ENCODE measurements at places on chromosomes 2 and 18.
A peak's percentile ranks its signal among the peaks of the same experiment; 100 is the strongest.

GRCh38 chr18:79305911-79306310 is 89.8 kb upstream of the NFATC1 start:
- ATAC-seq: no peak

DNA sequence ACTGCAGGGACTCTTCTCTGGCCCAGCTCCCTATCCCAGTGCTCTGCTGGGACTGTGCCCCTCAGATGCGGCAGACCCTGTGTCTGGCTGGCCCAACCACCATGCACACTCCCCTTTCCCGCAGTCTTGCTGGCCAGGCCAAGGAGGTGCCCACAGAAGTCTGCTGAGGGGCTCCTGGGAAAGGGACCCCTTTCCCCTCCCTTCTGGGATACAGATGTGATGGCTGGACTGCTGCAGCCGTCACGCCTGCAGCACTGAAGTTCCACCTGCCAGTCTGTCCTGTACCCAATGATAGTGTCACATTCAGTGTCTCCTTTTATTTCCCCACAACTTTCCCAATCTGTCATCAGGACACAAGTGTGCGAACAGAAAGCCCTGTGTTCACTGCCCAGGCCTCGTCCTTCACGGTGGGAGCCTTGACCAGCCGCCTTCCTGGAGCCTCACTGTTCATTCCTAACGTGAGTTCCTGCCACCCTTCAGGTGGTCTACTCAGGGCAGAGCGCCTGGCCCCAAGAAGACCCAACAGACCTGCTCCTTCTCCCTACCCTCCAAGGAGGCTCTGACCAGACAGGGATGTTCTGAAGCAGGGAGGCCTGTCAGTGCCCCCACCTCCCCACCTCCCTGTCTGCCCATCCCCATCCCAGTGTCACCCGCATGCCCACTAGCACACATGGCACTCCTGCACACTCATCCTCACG is 47.1 kb downstream of the ANKMY1 start:
- no peak for ATAC-seq

- ATAC-seq: no peak
These were observed 207.5 kb downstream of the LRRTM4 start for GRCh38 chr2:77314721-77315120.

- no peak for ATAC-seq
These were observed 64.5 kb downstream of the SLC4A5 start for GRCh38 chr2:74278694-74279093.

GRCh38 chr2:227816507-227817294 is 3.1 kb downstream of the CCL20 start:
- ATAC-seq: peak; percentile 9

DNA sequence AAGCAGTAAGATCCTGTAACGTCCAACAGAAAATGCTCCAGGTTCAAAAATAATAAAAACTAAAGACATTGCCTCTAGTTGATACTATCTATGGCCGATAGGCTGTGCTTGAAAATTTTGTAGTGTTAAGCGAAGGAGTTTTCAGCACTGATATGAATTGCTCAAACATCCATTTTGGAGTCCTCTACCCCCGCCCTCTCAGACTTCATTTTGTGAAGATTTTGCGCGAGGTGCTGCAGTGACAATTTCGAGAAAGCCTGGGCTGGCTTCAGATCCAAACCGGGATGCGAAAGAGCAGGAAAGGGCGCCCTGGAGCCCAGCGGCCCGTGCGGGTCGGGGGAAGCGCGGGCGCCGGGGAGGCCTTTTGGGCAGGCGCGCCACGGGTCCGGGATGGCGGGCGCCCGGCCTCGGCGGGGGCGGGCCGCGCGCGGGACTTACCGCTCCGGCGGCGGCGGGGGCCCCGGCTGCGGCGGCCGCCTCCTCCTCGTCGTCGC is 1.8 kb downstream of the SP3 start:
- ATAC-seq: peak; percentile 30

GRCh38 chr2:102704531-102704930 is 57.3 kb upstream of the TMEM182 start:
- ATAC-seq: no peak

GRCh38 chr2:209368914-209369313 is 54.9 kb upstream of the MAP2 start:
- peak; percentile 61 for ATAC-seq

- ATAC-seq: no peak
These were observed 67.4 kb downstream of the TNP1 start for GRCh38 chr2:216792222-216793021.

GRCh38 chr2:182280118-182280517 is 146.7 kb downstream of the PDE1A start:
- no peak for ATAC-seq

DNA sequence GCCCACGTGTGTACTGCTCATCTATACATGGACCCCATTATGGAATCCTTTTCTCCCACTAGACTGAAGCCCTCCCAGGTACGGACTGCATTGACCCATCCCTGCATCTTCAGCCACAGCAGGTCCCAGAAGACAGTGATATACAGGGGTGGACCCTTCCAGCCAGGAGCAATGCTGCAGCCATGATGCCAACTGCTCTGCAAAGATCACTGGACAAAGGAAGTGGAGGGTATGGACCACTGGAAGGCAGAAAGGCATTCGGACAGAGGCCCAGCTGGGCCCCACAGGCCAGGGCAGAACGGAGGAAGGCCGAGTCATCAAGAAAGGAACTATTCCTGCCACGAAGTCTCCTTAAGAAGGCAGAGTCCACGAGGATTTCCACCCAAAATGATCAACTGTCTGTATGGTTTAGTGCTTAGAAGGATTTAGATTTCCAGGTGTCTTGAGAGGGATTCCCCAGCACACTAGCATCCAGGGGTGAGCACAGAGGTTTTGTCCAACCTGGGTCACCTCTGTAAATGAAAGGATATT is 93.4 kb downstream of the TWIST2 start:
- no peak for ATAC-seq

GRCh38 chr2:198408171-198408570 is 603.8 kb downstream of the PLCL1 start:
- ATAC-seq: no peak

DNA sequence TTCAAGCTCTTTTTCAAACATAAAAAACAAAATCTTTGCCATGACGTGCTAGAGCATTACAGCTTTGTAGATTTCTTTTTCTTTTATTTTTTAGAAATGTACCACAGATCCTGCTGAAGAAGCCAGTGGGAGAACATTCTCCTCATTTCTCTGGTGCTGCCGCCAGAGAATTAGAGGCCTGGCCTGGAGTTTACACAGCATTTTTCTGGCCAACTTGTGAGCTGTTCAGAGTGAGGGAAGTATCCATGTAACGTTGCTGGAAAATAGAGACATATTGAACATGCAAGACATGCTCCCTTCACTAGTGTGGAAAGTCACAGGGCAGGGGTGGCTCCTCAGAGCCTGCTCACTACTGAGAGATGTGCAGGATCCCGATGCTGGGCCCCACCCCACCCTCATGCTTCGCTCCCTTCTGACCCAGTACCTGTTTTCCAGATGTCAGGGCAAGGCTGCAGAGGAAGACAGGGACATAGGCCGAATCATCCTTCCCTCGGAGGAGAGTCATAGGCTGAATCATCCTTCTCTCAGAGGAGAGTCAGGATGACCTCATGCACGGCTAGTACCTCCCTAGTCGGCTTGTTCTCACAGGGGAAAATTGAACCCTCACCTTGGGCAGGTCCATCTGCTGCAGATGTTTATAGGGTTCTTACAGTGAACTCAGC is 298.5 kb downstream of the INSIG2 start:
- ATAC-seq: peak; percentile 56

GRCh38 chr18:3037423-3037915 is 24.5 kb upstream of the LPIN2 start:
- ATAC-seq: peak; percentile 92

DNA sequence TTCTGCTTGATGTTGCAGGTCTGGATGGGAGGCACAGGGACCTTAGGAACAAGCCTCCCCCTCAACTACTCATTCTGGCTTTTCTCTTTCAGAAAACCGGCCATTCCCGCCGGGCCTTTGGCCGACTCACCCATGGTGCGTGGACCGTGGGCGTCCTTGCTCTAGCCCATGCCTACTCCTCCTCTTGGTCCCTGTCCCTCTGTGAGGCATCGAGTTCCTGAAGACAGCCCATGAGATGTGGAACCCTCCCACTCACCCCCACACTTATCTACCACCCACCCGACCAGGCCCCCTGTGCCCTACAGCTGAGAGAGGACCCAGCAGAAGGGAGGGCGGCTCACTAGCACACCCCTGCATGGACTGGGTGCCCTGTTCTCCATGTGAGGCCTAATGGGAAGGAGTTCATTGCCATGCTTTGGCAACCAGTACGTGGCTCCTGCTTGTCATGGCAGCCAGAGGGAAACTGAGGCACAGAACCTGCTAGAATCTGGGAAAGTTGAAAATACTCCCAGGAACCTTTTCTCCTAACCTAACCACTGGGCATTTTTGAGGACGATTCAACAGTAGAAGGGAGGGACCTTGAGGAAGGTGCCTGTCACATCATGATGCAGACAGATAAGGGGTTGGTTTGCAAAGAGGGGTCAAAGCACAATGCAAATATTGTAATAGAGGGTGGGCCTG is 8.5 kb downstream of the SPEG start:
- no peak for ATAC-seq

DNA sequence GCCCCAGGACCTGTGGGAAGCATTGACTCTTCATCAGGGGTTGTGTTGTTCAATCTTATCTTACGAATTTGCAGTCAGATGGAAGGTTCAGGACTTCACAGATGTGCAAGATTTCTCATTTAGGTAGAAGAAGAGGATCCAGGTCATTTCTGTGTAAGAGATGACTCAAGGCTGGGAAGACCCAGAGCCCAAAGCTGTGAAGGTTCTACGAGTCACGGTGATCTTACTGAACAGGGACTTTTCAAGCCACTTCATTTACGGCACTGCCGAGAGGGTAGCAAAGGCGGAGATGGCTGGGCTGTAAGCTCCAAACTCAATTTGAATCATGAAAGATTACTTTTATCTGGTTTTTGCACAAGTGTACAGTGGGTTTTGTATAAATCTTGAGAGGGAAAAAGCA is 228.0 kb upstream of the MEX3C start:
- ATAC-seq: peak; percentile 71

- no peak for ATAC-seq
These were observed 52.7 kb downstream of the FHOD3 start for GRCh38 chr18:36350251-36350651.

DNA sequence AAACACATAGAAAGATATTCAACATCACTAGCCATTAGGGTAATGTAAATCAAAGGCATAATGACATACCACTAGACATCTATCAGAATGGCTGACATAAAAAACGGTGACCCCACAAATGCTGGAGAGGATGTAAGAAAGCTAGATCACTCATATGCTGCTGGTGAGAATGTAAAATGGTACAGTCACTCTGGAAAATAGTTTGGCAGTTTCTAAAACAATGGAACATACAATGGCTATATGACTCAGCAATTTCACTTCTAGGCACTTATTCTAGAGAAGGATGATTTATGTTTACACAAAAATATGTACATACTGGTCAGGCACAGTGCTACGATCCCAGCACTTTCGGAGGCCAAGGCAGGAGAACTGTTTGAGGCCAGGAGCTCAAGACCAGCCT is 87.3 kb downstream of the COLEC12 start:
- no peak for ATAC-seq

GRCh38 chr2:114769110-114769509 is 326.7 kb downstream of the DPP10 start:
- ATAC-seq: no peak

DNA sequence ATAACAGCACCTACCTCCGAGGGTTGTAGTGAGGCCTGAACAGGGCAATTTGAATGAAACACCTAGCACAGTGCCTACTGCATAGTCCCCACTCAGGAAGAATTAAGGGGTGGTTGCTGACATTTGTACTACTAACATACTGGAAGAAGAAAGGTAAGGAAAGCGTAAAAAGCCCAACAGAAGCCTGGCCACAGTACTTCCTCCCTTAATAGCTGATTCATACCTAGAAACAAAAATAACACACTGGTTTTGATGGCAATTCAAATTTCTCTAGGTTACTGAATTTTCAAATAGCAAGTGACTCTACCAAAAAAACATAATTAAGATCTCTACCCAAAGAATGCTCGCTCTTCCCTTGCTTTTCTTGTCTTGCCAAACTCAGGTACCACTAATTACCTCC is 16.2 kb downstream of the SUCLG1 start:
- no peak for ATAC-seq

- ATAC-seq: no peak
These were observed 277.3 kb downstream of the MBD5 start for GRCh38 chr2:148298196-148298595.

DNA sequence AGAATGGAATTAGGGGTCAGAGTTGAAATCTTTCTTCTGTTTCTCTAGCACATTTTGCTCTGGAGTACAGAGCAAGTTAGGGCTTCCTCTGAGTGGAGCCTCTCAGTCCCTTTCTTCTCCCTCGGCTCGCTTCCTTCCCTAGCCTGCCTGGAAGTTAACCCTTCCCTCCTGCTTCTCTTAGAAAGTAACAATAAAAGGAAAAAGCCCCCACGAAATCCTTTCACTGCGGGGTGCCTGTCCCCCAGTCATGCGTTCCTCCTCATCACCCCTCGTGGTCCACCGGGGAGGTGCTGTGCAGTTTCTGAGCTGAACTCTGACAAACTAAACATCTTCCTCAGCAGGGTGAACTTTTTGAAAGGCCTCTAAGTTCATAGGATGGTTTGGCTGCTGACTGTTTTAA is 2.0 kb downstream of the IGFBP2 start:
- ATAC-seq: no peak

DNA sequence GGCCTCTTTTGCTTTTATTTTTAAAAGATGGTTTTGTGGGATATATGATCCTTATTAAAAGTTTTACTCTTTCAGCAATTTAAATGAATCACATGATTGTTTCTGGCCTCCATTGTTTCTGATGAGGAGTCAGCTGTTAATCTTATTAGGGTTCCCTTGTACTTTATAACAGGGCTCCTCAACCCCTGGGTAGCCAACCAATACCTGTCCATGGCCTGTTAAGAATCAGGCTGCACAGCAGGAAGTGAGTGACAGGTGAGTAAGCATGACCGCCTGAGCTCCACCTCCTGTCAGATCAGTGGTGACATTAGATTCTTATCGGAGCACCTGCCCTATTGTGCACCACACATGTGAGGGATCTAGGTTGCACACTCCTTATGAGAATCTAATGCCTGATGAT is 45.1 kb upstream of the FAM98A start:
- ATAC-seq: no peak

DNA sequence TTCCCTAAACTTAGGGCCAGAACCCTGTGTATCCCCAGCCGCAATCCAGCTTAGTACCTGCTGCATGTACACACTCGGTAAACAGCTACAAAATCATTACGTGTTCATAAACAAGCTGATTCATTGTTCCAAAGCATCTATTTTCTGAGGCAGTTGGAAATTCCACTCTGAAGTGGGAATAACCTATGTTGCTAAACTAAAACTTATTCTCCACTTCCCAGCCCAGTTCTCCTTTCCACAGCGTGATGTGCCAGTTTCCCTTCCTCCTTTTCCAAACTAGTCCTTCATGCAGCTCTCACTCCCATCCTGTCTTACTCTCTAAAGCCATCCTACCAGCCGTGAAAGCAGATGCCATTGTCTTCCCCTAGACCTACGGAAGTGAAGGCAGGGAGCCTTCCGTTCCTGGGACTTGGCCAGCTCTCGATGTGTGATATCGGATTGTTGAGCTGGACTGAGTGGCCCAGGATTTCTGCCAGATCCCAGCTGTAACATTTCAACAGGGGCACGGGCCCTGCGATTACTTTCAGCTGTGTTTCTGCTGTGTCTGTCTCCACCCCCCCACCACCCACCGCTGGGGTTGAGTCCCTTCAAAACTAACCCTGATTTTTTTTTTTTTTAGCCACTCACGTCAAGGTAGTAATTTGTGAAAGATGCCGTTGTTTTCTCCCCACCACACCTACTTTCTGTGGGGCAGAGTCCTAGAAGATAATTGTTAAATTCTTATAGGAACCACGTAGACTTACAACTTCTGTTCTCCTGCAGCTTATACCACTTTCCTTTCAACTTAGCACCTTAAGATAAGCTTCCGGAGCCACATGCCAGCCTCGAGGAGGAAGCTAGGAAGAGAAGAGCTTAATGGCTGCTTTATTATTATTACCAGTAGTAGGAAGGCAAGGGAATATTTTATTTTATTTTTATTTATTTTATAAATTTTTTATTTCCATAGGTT is 100.9 kb downstream of the CRIM1 start:
- ATAC-seq: no peak
